ENCODE measurements at places on chromosomes 6 and 20.

DNA sequence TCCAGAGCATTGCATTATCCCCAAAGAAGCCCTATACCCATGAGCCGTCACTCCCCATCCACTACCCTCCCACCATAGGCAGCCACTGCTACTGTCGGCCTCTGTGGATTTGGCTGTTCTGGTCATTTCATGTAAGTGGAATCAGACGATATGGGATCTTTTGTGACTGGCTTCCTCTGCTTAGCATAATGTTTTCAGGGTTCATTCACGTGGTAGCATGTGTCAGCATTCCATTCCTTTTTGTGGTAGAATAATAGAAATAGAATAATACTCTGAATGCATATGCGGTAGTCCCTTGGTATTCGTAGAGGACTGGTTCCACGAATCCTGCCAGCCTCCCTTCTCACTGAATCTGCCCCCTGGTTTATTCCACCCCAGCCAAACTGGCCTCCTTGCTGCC, 402.6 kb upstream of the SULF2 start:
- DNase-seq: no peak

DNA sequence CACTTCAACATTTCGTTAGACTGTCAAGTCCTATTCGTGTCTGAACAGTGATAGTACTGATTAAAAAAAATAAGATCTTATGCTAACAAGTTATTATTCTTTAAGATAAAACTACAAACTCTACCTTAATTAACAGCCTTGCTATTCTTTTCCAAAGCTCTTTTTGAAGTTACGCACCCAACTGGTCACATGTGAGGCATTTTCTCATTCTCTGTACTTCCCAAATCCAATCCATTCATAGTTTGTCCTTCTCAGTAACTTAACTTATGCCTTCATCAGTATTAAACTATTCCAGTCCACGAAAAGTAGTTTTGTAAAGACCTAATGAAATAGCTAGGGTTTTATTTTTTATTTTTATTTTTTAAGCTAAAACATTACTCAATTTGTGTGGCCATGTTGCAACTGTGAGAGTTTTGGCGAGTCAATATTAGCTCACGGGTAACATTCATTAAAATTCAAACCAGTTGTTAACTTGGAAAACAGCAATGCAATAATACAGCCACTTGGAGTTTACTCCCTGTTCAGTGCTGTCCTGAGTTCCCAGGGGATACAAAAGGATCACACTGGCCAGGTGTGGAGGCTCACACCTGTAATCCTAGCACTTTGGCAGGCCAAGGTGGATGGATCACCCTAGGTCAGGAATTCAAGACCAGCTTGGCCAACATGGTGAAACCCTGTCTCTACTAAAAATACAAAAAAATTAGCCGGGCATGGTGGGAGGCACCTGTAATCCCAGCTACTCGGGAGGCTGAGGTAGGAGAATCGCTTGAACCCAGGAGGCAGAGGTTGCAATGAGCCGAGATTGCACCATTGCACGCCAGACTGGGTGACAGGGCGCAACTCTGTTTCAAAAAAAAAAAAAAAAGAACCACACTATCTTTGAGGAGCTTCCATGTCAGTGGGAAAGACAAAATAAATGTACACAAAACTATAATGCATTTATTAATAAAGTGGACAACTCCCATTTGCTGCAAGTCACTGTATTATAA, 27.9 kb upstream of the EEF1A1 start:
- no peak for DNase-seq

DNA sequence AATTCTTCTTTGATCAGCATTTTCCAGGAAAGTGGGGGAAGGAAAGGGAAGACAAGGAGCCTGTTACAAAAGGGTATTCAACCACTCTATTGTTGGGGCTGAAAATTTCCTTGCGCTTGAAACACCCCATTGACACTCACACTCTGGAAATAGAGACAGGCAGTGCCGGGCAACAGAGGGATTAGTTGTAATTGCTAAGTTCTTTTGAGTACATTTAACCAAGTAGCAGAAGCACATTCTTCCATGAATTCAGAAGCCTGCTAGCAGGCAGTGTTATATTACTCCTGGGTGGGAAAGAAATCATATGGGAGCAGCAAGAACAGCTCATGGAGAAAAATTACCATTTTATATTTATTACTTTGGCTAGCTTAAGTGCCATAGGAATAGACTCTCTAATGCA, 745.5 kb downstream of the C6orf118 start:
- no peak for DNase-seq

GRCh38 chr20:37808233-37809070, 94.5 kb upstream of the VSTM2L start:
- DNase-seq: no peak

DNA sequence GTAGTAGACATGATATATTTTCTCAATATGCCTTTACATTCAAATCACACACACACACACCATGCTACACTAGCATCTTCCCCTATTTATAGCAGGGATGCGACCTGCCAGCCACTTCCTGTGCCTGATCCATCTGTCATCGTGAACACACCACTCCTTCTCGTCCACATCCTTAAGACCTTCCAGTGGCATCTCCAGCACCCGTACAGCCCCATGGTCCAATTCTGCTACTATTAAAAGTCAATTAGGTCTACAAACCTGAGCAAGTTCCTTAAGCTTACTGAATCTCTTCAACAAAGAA, 54.5 kb downstream of the KIF16B start:
- DNase-seq: no peak

GRCh38 chr6:100099189-100100074, 105.4 kb upstream of the MCHR2 start:
- no peak for DNase-seq

DNA sequence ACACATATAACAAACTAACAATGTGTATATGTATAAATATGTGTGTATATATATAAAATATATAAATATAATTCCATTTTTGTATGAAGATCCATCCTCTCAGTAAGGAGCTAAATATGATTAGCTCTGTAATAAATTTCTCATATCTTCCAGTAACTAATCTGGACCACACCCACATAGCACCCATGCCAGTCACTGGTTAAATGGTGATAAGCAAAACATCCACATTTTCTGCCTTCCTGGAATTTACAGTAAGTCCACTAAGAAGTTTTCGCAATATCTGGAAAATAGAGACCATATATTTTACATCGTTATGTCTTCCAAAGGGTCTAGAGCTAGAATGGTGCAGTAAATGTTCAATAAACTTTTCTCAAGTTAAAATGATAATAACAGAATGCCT, 151.5 kb upstream of the STMND1 start:
- DNase-seq: no peak

DNA sequence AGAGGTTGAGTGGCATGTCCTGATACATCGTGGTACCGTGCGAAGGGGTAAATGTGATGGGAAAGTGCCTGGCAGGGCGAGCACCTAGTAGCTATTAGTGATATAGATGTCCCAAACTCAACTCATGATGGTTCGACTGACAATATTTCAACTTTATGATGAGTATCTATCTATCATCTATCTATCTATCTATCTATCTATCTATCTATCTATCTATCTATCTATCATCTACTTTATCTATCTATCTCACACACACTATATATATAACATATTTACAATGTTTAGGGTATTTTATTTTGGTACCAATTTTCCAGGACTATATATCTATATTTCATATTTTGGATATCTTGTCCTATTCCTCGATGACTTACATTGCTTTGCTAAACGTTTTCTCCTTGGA, 5.5 kb downstream of the BCAS1 start:
- DNase-seq: no peak

DNA sequence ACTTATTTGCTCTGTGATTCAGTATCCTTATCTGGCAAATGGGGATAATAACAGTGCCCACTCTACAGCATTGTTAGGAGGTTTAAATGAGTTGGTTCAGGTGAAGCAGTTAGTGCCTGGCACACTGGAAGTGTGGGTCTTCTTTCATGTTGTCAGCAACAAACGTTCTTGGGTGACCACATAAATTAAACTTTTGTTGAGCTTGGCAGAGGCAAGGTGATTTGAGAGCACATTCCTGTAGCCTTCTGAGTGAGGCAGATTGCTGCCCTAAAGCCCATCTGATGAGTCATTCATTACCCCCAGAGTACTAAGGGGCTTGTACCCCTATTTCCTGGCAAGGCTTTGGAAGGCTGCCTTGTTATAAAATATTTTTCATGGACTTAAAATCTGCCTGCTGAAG, 25.8 kb downstream of the SEC23B start:
- no peak for DNase-seq

- DNase-seq: no peak
These were observed 1.2 kb upstream of the ARFGEF3 start for GRCh38 chr6:138160329-138161087.

DNA sequence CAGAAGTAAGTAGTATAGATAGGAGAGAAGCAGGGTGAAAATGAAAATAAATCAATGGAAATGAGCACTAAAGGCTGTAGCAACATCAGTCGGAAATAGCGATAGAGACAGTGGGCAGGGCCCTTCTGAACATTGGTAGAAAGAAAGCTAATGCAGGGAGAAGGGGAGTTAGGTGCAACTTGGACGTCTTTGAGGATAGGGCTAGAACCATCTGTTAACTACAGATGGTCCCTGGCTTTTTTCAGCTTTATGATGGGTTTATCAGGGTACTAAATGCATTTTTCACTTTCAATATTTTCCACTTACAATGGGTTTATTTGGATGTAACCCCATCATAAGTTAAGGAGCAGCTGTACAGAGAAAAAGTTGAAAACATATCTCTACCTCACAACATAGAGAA, 72.8 kb upstream of the CNR1 start:
- DNase-seq: no peak

GRCh38 chr6:27873021-27873940, 38.9 kb downstream of the OR2B2 start:
- peak; percentile 44 for DNase-seq

GRCh38 chr6:155171747-155172449, 91.9 kb upstream of the CLDN20 start:
- no peak for DNase-seq

- no peak for DNase-seq
These were observed 160.1 kb downstream of the SASH1 start for GRCh38 chr6:148502773-148503135.

- no peak for DNase-seq
These were observed 370.9 kb upstream of the HS3ST5 start for GRCh38 chr6:114713690-114714089.

DNA sequence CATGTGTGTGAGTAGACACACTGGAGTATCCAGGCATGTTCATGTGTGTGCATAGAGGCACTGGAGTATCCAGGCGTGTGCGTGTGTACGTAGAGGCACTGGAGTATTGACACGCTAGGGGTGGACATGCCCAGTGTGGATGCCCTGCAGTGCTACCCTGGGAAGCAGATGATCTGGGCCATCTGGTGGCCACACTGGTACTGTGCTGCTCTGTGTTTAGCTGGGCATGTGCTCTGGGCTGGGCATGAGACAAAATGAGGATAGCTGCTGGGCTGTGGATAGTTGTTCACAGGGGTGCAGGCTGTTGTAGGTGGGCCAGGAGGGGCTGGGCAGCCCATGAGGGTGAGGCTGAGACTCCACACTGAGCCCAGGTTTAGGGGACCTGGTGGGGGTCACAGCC, 24.0 kb upstream of the NPBWR2 start:
- peak; percentile 1 for DNase-seq

DNA sequence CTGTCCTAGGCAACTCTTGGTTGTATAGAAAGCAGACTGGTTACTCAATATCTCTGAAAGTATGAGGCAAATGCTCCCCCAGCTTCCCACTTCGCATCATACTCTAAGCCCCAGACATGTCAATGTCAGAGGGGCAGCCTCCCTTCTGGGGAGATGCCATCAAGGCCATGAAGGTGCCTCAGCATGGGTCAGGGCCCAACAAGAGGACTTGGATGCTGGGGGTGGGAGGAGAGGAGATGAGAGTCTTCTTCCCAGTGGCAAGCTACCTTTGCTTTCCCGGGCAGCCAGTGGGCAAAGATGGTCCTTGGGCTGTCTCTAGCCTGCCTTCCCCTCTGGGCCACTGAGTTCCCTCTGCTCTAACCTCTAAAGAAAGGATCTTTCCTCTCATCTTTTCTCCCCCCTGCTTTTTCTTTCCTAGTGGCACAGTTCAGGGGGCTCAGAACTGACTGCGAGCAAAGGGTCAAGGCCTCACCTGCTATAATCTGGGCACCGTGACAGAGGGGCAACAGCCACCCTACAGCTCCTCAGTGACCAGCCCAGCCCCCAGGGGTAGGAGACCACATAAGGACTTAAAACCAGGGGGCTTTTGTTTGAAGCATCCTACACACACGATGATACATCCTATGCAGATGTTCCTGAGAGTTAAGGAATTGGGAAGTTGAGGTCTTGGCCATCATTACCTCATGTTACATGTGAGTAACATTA, 26.2 kb downstream of the MOCS1 start:
- no peak for DNase-seq

- DNase-seq: no peak
These were observed 10.7 kb upstream of the SLC17A1 start for GRCh38 chr6:25842526-25842925.

DNA sequence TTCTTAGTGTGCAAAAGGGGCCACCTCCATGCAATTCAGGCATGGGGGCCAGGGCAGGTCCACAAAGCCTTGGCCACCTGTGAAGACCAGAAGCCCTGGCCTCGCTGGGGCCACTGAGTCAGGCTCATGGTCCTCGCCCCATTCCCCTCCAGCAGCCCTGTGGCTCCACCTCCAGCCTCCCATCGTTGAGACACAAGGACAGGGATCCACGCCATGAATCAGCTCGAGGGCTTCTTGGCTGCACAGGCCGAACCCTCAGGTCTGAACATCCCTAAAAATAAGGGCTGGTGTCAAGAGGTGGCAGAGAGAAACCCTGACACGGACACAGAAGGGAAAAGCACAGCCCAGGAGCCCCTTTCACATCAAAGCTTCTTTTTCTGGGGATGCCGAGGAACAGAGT, 68.6 kb upstream of the QKI start:
- DNase-seq: no peak

GRCh38 chr6:38640216-38640909, 634 bp upstream of the BTBD9 start:
- peak; percentile 4 for DNase-seq

- DNase-seq: no peak
These were observed 33.4 kb downstream of the GOPC start for GRCh38 chr6:117568831-117569410.

- no peak for DNase-seq
These were observed 38.7 kb upstream of the ZBP1 start for GRCh38 chr20:57658833-57659516.

DNA sequence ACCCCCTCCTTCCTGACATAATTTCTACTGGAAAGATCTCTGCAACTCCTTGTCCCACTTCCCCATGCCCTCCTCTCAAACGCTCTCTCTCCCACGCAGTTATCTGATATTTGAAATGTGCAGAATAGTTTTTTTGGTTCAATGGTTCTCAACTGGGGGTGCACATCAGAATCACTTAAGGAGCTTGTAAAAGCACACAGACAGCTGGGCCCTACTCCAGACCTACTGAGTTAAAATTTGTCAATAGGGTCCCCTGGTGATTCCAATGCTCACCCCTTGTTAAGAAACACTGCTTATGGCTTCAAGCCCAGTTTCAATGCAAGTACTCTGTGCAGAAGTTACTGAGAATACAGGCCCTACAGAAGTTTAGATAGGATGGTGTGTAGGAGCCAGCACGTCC, 45.2 kb upstream of the KCNK16 start:
- no peak for DNase-seq
